Lung (tissue), 17 donors: ENCODE measurements at places on chromosomes 1 and 21. TPM values are rescaled to one million over a fixed set of nuclear protein-coding genes. Genes with fewer than 3 reads are reported as not detected.

GRCh38 chr1:40774266-40774998, 9.2 kb upstream of the KCNQ4 start:
- H3K4me3 ChIP-seq = no peak overlapping the region
- DNase-seq = peak; percentile 41
- H3K4me1 ChIP-seq = no peaks in the 10 kb centered on the region
- H3K27me3 ChIP-seq = no peaks in the 10 kb centered on the region
- H3K36me3 ChIP-seq = peaks cover 17% of the 10 kb centered on the region
- H3K27ac ChIP-seq = no peak overlapping the region

GRCh38 chr1:114219172-114219868, 65.7 kb upstream of the SYT6 start:
- no peak overlapping the region for H3K27ac ChIP-seq
- peak; percentile 31 for DNase-seq
- no peak overlapping the region for H3K4me3 ChIP-seq
- no peaks in the 10 kb centered on the region for H3K27me3 ChIP-seq
- no peaks in the 10 kb centered on the region for H3K36me3 ChIP-seq

DNA sequence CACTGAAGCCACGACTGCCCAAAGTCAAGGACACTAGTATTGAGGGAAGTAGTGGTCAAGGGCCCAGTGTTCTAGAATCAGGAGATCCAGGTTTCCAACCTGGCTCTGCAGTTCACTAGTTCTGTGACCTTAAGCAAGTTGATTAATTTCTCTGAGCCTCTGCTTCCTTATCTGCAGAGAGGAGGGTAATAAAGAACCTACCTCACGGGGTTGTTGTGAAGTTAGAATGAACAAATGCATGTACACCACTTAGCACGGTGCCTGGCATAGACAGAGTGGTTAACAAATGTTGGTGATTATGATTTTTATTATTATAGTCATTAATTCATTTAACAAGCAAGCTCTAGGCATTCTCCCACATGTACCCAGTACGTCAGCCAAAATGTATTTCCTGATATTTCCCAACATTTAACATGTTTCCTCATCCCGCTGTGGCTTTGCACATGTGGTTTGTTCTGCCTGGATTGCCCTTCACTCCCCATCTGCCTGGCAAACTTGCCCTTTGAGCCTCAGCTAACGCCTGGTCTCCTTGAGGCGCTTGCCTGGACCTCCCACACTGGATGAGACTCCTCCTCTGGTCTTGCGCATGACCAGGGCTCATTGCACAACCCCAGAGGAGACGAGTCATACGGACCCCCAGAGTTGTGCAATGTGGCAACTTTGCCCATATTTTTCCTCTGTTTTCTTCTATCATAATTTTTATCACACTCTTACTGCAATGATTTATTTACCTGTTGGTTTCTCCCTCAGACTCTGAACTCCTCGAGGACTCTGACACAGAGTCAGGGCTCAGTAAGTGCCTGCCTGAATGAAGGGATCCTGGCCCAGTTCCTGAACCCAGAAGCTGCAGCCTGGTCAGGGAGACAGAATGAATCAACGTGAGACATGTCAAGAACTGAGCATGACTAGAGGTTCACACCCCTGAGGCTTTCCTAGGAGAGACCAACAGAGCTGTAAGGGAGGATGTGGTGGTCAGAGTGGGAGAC, 20.7 kb upstream of the MFSD2A start:
- no peaks in the 10 kb centered on the region for H3K27me3 ChIP-seq
- peak overlapping the region; percentile 93 for H3K27ac ChIP-seq
- H3K36me3 ChIP-seq = no peaks in the 10 kb centered on the region
- peak; percentile 88 for DNase-seq

The RIMKLA gene
- 8.9 TPM for total RNA-seq

DNA sequence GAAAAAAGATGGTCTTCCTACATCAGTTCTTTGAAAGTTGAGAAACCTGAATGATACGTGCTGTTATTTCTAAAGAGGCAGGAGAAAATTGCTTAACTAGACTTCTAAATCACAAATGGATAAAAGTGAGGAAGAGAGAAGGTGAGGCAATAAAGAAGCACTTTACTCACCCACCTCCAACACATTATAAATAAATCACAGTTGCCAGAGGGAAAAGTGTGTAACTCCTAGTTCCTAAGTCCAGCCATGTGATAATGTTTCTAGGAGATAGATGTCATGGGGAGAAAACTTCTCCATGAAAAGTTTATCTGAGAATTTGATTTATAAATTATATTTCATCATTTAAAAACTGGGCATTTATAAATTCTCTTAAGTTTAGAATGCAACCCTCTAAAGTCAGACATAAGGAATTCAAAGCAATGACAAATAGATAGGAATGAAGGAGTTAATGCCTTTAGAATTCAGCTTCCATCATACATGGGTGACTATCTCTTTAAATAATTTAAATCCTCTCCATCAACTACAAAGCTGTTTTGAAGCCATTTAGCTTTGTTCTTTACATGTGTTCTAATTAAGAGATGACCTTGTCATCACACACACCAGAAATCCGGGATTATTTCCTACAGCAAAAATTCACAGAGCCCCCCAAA, 60.0 kb downstream of the NRIP1 start:
- H3K36me3 ChIP-seq = peaks cover 3% of the 10 kb centered on the region
- H3K4me1 ChIP-seq = peaks cover 13% of the 10 kb centered on the region
- H3K27me3 ChIP-seq = no peaks in the 10 kb centered on the region
- peak overlapping the region; percentile 40 for H3K27ac ChIP-seq

DNA sequence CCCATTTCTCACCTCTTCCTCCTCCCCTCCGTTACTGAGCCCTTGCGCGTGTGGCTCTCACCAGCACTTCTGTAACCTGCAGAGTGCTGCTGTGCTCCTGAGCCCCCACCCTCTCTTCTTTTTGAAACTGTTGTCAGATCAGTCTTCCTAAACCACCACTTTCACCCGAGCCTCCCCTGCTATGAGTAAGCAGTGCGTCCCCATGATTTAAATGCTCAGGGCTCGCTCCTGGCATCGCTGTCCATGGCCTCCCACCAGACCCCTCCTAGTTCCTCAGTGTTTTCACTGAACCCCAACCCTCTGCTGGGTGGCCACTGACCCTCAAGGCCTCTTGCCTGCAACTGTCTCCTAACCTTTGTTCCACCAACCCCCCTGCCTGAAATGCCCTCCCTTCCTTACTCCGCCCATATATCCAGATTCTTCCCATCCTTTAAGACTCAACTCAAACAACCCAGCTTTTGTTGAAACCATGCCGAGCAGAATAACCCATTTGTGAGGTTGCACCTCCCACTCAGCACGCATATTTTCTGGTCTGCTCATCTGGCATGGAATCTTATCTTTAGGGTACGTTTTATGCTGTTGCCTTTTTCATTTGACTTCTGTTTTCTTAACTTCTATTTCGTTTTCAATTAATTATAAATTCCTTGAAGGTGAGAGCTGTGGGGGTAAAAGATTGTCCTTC, 64.5 kb upstream of the FAM3B start:
- peaks cover 4% of the 10 kb centered on the region for H3K36me3 ChIP-seq
- no peaks in the 10 kb centered on the region for H3K4me1 ChIP-seq
- DNase-seq = no peak
- no peak overlapping the region for H3K27ac ChIP-seq
- no peak overlapping the region for H3K4me3 ChIP-seq

- no peak for DNase-seq
- H3K27me3 ChIP-seq = no peaks in the 10 kb centered on the region
- no peaks in the 10 kb centered on the region for H3K36me3 ChIP-seq
- H3K4me3 ChIP-seq = no peak overlapping the region
- no peak overlapping the region for H3K27ac ChIP-seq
- H3K4me1 ChIP-seq = no peaks in the 10 kb centered on the region
Measured at GRCh38 chr1:174413632-174414031, 34.1 kb upstream of the GPR52 start.

The FOXD2 gene
- total RNA-seq = 1.1 TPM

DNA sequence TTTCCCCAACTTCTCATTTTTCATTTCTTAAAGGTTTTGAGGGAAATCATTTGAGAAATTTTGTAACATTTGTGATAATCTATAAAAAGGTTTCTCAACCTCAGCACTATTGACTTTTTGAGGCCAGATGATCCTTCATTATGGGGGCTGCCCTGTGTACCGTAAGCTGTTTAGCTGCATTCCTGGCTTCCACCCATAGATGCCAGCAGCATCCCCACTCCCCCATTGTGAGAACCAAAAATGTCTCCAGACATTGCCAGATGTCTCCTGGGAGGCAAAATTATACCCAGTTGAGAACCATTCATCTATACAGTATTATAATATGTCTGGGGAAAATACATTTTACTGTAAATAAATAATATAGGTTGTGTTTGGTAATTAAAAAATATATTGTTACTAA, 146.0 kb downstream of the PBX1 start:
- no peak for DNase-seq
- no peak overlapping the region for H3K27ac ChIP-seq
- peaks cover 10% of the 10 kb centered on the region for H3K4me1 ChIP-seq
- no peaks in the 10 kb centered on the region for H3K36me3 ChIP-seq
